Neural progenitor cell (in vitro differentiated cells): ENCODE measurements at places on chromosomes 3 and 15. TPM values are rescaled to one million over a fixed set of nuclear protein-coding genes. Genes with fewer than 3 reads are reported as not detected.
A peak's percentile ranks its signal among the peaks of the same experiment; 100 is the strongest.

- no peak for DNase-seq
These were observed 104.2 kb downstream of the ITPR1 start for GRCh38 chr3:4597208-4597985.

DNA sequence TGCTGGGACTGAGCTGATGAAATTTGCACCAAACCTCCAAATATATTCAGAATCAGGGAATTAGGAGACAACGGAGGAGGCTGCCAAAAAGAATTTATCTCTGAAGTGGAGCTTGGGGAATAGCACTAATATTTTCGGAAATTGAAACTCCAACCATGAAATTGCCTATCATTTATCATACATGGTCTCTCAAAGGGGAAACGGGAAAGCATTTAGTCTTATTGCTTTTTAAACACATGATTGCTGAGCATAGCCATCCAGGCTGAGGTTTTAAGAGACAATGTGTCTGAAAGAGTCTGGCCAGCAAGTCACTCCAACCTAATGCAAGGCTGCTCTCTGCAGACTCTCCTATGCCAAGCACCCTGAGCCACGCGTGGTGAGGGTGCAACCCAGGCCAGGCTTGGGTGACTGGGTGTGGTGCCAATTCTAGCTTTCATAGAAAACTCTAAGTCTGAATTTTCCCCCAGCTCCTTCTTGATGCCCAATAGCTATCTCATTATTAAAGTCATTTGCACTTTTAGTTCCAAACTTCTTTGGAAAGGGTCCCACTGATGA, 200.2 kb downstream of the RPLP1 start:
- no peak for DNase-seq

GRCh38 chr3:10417847-10418246, 87.5 kb downstream of the ATP2B2 start:
- DNase-seq, result peak; percentile 20

GRCh38 chr15:50786871-50787270, 21.4 kb upstream of the SPPL2A start:
- DNase-seq, result no peak

GRCh38 chr3:82157952-82158351, 396.5 kb upstream of the GBE1 start:
- DNase-seq, result no peak

Gene PLXND1
- 9.0 and 12.9 TPM in 2 replicates for total RNA-seq

DNA sequence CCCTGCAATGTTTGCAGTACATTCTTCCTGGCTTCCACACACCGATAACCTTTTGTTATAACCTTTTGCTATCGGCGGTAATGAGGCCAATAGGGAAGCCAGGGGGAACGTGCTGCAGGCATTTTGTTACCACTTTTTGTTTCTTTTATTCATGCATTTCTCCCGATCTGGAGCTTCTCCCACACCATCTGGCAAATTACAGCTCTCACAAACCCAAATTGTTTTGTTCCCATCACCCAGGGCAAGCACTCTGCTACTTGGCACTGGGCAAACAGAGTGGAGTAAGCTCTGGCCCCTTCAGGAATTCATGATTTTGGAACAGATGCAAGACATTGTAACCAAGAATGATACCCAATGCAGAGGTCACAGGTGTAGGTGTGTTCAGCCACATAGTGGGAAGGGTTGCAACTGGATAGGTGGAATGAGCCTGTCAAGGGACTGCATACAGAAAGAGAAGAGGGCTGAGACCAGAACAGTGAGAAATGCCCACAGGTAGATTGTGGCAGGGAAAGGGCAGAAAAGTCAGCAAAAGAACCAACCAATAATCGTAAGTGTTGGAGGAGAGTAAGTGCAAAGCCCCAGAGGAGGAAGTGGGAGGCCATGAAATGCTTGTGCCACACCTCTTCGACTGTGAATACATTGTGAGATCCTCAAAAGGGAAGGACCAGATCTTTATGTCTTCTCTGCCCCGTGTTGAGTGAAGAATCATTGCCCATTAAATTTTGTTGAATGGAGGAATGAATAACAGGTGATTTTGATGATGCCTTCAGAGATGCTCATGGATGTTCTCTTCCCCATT, 45.8 kb downstream of the PARP15 start:
- DNase-seq, result no peak

GRCh38 chr15:75718328-75718727, 5.7 kb upstream of the CSPG4 start:
- DNase-seq, result no peak

- DNase-seq, result no peak
These were observed 86.9 kb upstream of the PRTG start for GRCh38 chr15:55829826-55830225.

GRCh38 chr3:47954567-47954966, 61.6 kb downstream of the MAP4 start:
- no peak for DNase-seq

DNA sequence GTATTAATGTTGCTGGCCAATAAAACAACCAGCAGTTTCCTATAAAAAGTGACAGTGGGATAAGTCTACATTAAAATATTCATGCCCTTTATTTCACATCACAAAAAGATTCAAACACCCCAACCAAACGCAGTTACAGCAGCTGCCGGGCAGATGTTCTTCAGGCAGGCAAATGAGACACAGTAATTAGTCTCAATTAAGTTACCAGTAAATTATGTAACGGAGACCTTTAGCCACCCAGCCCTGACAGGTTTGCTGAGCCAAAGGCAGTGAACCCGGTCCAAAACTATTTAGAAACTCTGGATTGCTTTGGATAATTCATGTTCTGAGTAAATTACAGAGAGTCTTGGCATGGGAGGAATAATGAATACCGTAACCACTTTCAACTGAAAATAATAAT, 289.2 kb upstream of the LYSMD4 start:
- DNase-seq, result no peak

GRCh38 chr15:75156326-75157215, 45.1 kb upstream of the C15orf39 start:
- peak; percentile 66 for DNase-seq

Gene TM4SF18
- total RNA-seq, result not detected in 2 replicates

Gene CATSPER2
- 1.1 and 1.5 TPM in 2 replicates for total RNA-seq

Gene TMCO5A
- total RNA-seq, result not detected in 2 replicates

Gene P2RY12
- not detected in 2 replicates for total RNA-seq

Gene LINGO1
- 7.9 and 28.2 TPM in 2 replicates for total RNA-seq

DNA sequence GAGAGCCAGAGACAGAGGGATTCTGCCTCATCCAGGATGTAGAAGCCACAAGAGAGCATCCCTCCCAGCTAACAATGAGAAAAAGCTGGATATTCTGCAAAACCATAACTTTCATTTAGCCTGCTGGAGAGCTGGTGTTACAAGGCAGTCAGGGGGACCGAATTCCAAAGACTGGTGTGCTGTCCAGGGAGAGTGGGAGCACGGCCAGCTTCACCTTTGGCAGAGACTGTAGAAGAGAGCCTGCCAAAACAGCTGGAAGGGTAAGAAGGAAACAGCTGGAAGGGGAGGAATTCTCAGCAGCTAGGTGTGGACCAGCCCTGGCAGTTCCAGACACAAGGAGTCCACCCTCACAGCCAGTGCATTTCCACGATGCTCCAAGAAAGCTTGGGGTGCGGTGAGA, 109.9 kb upstream of the LINGO1 start:
- DNase-seq, result no peak

DNA sequence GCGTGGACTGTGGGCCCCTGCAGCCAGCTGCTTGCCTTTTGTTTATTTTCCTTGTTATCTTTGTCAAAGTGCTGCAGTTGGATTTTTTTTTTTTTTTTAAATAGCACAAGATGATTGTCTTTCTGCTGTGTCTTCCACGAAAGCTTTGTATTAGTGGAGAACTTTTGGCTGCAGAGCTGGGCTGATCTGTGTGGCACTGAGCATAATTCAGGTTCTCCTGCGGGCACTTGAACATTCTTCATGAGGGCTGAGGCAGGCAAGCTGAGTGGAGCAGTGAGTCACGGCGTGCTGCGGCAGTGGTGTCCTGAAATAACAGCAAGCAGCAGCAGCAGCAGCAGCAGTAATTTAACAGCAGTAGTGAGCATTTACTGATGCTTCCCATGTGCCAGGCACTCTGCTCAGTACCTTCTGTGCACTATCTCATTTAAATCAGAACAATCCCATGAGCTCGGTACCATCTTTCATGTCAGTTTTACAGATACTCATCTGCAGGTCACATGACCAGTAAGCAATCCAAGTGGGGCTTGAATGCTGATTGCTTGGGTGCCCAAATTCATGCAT, 45.8 kb downstream of the MITF start:
- no peak for DNase-seq

- peak; percentile 53 for DNase-seq
These were observed 697.5 kb upstream of the CBLB start for GRCh38 chr3:106566277-106566676.

Gene C3orf20
- total RNA-seq, result not detected in 2 replicates

DNA sequence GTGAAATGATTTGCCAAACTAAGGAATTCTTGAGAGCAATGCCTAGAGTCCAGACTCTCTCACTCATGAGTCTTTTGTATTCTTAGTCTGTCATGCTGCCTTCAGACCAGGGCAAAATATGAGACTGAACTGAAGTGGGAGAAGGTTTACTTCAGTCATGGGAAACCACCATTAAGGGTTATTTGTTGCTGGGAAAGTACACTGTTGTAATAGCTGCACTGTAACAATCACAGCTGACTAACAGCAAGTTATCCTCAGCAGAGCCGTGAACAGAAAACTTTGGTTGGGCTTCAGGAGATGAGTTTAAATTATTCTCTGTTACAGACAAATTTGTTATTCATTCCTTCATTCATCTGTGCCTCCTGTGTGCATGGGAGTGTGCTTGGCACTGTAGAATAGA, 258.5 kb downstream of the ROBO2 start:
- DNase-seq, result no peak

DNA sequence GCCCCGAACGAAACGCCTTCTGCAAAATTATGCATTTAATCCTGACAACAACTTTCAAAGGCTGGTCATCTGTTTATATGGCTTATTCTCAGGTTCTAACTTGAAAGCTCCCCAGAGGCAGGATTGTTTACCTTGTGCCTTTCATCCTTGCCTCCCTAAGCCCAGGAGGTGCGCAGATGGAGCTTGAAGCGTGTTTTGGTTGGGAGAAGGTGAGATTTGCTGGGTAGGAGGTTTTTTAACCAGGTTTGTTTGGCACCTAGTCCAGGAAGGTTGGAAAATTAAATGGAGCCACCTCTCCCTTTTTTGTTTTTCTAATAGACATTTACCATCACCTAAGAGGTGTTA, 675 bp downstream of the TSEN2 start:
- peak; percentile 25 for DNase-seq

GRCh38 chr15:94110476-94111130, 120.8 kb upstream of the MCTP2 start:
- no peak for DNase-seq

- peak; percentile 53 for DNase-seq
These were observed 1.3 kb downstream of the CTNNB1 start for GRCh38 chr3:41200669-41201021.

Gene TTLL13
- 0.19 TPM in 1 of 2 replicates, not detected in the other for total RNA-seq

Gene SCN11A
- total RNA-seq, result 0.69 and 0.81 TPM in 2 replicates

Gene PROK2
- 2.0 and 2.1 TPM in 2 replicates for total RNA-seq

GRCh38 chr3:47261301-47261700, 21.3 kb downstream of the KIF9 start:
- no peak for DNase-seq

Gene BFSP2
- not detected in 2 replicates for total RNA-seq

GRCh38 chr3:14397940-14398796, 4.2 kb upstream of the SLC6A6 start:
- DNase-seq, result no peak

Gene SH3GL3
- 3.8 and 8.2 TPM in 2 replicates for total RNA-seq

DNA sequence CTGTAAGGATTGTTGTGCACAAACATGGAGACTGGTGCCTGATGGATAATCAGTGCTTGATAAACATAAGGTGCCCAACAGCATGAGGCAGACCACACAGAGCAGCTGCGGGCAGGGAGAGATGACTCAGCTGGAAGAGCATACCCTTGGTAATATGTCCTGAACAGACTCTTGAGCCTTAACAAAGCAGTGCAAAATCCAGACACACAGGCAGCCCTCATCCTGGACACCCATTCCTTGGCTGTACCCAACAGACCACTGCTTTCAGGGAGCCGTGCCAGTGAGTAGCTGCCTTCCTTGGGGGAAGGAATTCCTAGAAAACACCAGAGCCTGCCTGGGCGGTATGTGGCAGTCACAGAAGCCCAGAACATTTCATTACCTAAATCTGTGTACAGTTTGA, 156.2 kb downstream of the CLSTN2 start:
- DNase-seq, result no peak

DNA sequence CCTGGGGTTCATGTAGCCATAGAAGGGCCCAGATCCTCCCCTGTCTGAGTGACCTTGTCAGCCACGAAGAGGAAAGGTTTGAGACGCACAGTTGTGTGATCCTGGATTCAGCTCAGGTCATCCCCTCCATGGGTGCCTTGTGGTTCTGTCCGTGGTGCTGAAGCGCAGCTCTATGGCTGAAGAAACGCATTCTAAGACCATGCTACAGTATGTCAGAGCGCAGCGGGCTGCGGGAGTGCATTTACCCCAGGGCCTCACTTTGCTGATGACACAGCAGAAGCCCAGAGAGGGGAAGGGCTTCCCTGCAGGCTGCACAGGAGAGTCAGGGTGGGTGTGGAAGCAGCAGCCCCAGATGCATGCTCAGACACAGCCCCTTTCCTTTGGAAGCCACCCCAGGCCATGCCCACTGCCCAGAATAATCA, 68.8 kb upstream of the IQSEC1 start:
- peak; percentile 89 for DNase-seq

DNA sequence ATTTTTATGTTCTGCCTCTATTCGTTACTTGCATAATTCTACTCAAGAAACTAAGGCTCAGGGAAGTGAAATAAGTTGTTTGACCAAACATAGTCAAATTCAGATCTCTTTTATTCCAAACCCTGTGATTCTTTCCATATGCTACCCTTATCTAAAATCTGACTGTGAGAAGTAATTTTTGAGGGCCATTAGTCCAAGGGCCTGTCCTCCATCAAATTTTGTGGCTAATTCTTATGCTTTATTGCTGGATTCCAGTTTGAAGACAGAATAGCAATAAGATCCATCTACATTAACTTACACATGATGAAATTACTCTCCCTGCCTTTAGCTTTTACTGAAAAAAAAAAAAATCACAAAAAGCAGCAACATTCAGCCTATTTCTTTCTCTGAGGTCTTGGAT, 74.0 kb downstream of the ZIC1 start:
- DNase-seq, result no peak

DNA sequence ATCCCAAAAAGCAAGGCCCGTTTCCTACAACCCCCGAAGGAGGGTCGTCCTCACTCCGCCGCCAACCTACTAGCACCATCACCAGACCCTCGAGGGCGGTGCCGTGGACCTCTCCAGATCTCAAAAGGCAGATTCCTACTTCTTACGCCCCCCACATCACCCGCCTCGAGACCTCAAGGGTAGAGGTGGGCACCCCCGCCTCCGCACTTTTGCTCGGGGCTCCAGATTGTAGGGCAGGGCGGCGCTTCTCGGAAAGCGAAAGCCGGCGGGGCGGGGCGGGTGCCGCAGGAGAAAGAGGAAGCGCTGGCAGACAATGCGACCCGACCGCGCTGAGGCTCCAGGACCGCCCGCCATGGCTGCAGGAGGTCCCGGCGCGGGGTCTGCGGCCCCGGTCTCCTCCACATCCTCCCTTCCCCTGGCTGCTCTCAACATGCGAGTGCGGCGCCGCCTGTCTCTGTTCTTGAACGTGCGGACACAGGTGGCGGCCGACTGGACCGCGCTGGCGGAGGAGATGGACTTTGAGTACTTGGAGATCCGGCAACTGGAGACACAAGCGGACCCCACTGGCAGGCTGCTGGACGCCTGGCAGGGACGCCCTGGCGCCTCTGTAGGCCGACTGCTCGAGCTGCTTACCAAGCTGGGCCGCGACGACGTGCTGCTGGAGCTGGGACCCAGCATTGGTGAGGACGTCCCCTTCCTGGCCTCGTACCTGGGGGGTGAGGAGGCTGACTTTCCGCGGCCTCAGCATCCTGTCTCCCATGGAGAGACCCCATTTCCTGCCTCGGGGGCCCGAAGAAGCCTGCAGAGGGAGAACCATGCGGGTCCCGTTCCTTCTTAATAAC, at the start of gene MYD88:
TSS of gene MYD88 (plus strand) at position 313 of the 842 bp plus-strand sequence. CDS start at position 353, 40 bp downstream.
- peak; percentile 85 for DNase-seq

Gene CLDN18
- not detected in 2 replicates for total RNA-seq

Gene GRAMD1C
- 10.7 and 12.2 TPM in 2 replicates for total RNA-seq
